ENCODE measurements at places on chromosomes 1 and 21.

GRCh38 chr1:31482482-31483011, 69.5 kb downstream of the SERINC2 start:
- DNase-seq, result no peak

DNA sequence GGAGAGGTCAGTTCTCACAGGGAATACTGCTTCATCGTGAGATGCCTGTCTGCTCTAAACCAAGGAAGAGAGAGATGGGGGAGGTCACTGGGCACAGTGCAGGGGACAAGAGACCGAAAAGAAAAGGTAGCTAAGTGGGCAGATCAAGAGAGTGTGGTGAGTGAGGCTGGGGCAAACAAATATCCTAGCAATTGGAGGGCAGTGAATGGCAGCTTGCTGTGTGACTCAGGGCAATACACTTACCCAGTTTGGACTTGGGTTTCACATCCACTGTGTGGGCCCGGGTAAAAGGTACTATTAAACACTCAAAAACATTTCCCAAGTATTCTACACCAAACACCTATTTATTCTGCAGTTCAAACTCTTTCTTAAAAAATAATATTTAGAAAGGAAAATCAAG, 10.2 kb downstream of the PLXNA2 start:
- no peak for DNase-seq

DNA sequence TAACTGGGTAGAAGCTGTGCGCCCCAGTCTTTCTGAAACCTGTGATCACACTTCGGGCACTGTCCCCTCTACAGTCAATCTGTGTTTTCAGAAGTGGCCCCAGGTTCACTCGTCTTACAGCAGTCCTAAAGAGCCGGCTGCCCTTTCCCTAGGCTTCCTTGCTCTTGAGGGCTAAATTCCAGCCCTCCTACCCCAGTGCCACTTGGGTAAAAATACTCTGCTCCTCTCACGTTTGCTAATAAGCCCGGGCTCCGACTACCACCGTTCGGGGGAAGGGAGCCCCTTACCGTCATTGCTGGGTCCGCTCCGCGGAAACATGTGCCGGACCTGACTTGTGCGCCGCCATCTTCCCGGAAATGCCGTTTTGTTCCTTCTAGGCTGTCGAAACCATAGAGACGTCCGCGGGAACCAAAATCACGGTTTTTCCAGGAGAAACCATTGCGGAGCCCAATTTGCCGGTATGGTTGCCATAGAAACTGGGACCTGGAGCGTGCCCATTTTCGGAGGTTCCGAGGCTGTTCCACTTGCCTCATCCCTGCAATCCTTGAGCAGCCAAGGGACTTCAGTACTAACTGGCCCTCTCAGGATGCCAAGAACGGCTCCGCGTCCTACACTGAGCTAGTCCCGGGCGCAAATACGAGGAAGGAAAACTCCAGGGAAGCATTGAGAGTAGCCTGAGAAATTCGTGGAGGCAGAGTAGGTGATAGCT, at the start of gene GPATCH4:
GPATCH4 (minus strand) TSS at position 358 of the 709 bp plus-strand sequence.
- peak; percentile 53 for DNase-seq

DNA sequence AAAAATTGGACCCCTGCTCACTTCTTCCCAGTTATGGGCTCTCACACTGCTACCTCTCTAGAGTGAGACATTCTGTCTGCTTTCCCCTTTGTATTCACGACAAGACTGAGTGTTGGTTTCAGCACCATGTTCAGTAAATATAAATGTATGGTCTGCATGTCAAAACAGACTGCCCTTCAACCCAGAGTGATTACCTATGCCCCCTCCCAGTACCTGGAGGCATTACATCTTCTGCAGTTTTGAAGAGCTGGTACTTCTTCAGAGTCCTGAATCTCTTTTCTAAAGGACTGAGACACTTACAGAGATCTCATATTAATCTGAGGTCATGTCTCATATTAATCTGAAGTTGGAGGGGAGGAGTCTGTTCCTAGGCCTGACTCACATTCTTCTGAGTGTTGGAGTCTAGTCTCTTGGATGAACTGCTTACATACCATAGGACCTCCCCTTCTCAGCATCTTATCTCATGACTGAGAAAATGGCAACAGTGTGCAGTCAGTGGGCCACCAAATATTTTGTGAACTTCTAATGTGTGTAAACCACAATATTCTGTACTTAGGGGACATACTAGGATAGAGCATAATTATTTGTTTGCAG, 80.3 kb downstream of the RGL1 start:
- DNase-seq, result no peak

DNA sequence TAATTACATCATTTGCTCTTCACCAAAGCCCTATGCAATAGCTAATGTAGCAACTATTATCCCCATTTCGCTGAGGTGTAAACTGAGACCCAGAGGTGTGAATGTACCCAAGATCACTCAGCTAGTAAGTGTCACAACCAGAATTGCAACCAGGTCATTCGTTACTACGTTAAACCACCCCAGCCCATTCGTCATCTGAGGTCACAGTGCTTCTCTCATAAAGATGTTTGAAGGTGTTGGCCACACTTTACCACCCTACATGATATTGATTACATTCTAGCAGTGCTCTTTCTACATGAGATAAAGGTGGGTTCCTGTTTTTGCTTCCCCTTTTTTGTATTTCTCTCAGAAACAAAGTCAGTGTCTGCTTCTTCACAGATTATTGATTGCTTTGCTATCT, 195.3 kb downstream of the ZBTB18 start:
- no peak for DNase-seq

- DNase-seq, result no peak
Measured at GRCh38 chr1:182720463-182720862, 36.1 kb upstream of the RGS8 start.

- no peak for DNase-seq
Measured at GRCh38 chr1:51327386-51327785, 3.0 kb downstream of the TTC39A start.

- DNase-seq, result no peak
Measured at GRCh38 chr1:210246447-210246846, 13.9 kb downstream of the SERTAD4 start.

GRCh38 chr21:29121759-29122158, 8.7 kb upstream of the MAP3K7CL start:
- no peak for DNase-seq

DNA sequence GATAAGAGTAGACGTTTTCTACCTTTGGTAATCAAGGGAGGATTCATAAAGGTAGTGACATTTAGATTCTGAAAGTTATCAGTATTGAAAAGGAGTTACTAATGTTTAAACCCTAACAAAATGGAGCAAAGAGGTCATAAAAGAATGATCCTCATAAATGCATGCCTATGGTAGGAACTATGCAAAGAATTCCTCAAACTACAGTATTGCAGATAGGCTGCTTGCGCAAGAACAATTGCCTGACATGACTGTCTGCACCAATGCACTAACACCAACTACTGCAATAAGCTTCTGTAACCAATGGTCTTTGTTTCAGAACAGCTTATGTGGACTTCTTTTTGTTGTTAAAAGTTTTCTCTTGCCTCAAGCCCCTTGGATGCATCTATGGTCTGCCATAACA, 597.3 kb upstream of the ADGRL4 start:
- DNase-seq, result no peak

DNA sequence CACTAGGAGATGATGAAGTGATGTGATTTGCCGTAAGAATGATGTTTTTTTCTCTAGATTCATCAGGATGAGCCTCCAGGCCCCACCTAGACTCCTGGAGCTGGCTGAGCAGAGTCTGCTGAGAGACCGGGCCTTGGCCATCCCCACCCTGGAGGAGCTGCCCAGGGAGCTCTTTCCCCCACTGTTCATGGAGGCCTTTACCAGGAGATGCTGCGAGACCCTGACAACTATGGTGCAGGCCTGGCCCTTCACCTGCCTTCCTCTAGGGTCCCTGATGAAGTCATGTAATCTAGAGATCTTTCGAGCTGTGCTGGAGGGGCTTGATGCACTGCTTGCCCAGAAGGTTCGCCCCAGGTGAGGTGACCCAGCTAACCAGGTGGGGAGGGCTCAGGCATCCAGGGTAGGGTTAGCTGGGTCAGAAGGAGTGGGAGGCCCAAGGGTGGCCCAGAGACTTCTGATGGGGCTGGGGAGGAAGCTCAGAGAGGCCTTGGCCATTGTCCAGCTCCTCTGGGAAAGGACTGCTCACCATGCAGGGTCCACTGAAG, 1.3 kb downstream of the PRAMEF12 start:
- no peak for DNase-seq

DNA sequence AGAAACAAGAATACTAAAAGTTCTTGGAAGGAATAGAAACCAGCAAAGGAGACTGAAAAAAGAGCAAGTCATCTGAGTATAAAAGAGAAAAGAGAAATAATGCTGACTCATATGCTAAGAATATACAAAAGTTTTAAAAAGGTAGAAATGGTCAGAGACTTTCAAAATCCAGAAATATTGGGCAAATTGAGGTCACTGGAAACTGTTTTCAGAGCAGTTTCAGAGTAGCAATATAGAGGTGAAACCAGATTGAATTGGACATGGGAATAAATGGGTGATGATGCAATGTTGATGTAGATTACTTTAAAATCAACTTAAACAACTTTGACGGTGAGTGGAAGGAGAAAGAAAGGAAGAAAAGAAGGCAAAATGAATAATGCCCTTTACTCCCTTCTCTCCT, 1.8 kb upstream of the RPS6KC1 start:
- DNase-seq, result no peak

GRCh38 chr1:29489471-29489870, 253.1 kb downstream of the PTPRU start:
- no peak for DNase-seq

- DNase-seq, result no peak
Measured at GRCh38 chr1:153428073-153428638, 11.8 kb downstream of the S100A7A start.

DNA sequence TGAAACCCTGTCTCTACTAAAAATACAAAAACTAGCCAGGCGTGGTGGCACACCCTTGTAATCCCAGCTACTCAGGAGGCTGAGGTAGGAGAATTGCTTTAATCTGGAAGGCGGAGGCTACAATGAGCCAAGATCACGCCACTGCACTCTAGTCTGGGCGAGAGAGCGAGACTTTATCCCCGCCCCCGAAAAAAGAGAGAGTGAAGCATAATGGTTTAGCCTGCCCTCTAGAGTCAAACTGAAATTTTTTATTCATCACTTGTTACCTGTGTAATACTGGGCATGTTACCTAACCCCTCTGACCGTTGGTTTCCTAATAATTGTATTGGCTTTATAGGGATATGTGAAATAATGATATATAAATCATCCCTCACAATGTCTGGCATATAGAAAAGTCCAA, 18.8 kb downstream of the GPR52 start:
- DNase-seq, result no peak

GRCh38 chr1:204145033-204145504, 6.8 kb downstream of the ETNK2 start:
- DNase-seq, result no peak

GRCh38 chr1:65681096-65681495, 111.6 kb upstream of the PDE4B start:
- DNase-seq, result no peak

DNA sequence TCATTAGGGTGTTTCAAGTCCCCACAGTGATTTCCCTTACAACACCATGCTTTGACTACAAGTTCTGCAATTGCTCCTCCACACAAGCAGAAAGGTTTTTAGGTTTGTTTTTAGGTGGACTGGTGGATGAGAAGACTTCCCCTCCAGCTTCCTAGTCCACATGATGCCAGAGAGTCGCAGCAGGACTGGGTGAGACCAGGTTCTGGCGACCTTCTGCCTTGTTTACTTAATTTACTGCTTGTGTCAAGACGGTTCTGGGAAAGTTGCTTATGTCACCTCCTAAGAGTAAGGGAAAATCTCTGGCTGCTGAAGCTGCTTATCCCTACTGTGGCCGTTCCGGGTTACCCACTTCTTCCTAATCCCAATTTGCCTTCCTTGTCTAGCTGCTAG, 76.4 kb downstream of the GLUL start:
- no peak for DNase-seq

All from stimulated activated CD4-positive, alpha-beta T cell treated with anti-CD3 and anti-CD28 coated beads, Interleukin-1b, Interleukin-23, amount 100 ng/mL, for 1 hour (primary cell).